ENCODE measurements at places on chromosomes 7 and 10.

- DNase-seq, result no peak
These were observed 2.3 kb upstream of the ANKRD2 start for GRCh38 chr10:97570146-97570788.

DNA sequence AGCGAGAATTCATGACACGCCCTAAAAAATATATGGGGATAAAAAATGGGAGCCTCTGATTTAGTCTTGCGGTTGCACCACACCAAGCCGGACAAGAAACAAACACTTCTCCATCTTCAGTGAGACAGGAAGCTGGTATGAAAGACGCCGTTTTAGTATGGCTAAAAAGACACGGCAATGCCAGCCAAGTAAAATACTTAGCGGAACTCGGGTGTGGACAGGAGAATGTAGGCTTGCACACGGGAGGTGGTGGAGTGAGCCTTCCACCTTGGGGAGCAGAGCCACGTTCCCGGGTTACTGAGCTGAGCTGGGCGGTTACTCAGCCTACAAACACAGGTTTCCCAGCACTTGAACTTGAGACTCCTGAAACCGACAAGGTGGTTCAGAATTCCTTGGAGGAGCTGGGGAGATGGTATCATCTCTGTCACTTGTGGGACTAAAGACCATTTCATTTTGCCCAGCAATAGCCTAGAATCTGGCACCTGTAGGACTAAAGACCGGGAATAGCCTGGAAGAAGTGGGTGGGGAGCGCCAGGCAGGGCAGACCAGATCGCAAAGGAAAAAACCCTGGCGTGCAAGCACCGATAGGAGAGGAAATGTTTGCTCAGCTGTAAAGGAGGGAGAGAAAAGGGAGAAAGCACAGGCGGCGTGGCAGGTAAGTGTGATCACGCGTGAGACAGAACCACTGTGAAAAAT, 34.8 kb upstream of the SEPHS1 start:
- DNase-seq, result no peak

DNA sequence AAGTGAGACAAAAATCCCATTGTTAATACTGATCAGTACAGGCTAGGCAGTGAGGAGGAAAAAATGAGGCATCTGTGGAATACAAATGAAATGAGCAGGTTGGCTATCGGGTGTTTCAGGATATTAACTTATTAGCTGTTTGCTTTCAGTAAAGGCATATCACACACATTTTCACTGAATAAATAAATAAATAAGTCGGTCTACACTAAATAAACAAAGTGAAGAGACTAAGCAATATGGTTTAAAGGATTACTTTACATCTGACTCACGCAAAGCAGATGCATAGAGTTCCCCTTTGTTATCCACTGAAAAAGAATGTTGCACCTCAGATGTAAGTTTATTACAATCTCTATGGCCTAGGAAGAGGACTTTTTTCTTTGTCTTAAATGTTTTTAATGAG, 6.3 kb upstream of the SEMA3A start:
- DNase-seq, result no peak

- no peak for DNase-seq
These were observed 7.7 kb upstream of the GTPBP4 start for GRCh38 chr10:980468-981093.

DNA sequence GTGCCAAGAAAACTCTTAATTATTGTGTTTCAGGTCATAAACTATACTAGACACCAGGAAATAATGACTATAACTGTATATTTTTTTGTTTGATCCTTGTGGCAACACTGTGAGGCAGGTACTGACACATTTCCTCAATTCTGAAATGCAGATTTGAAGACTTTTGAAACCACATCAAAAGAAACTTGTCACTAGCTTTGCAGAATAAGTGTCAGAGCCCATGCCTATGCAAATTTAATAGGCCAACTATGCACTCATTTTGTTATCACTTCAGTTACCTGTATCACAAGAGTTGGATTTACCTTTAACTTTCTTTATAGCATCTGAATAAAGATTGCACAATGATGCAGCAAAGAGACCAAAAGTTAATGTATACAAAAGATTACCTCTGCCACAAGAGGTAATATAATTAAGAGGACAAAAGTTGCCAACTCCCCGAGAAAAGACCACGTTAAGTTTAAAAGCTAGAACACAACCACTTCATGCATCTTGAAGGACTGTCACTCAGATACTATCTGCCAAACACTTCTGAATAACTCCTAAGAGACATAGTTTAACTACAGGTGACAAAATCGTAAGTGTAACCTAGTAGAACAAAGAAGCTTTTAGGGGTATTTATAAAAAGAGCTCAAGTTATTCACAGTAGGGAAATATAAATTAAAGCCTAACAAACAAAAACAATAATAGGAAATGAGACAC, 80.5 kb downstream of the ELAPOR2 start:
- DNase-seq, result no peak

- DNase-seq, result no peak
These were observed 31.5 kb downstream of the HIF1AN start for GRCh38 chr10:100567249-100567648.

GRCh38 chr7:152383341-152384234, 52.2 kb downstream of the KMT2C start:
- DNase-seq, result no peak

GRCh38 chr7:111198255-111198654, 107.3 kb downstream of the LRRN3 start:
- DNase-seq, result no peak

- no peak for DNase-seq
These were observed 13.9 kb downstream of the PIP4K2A start for GRCh38 chr10:22700489-22700888.

DNA sequence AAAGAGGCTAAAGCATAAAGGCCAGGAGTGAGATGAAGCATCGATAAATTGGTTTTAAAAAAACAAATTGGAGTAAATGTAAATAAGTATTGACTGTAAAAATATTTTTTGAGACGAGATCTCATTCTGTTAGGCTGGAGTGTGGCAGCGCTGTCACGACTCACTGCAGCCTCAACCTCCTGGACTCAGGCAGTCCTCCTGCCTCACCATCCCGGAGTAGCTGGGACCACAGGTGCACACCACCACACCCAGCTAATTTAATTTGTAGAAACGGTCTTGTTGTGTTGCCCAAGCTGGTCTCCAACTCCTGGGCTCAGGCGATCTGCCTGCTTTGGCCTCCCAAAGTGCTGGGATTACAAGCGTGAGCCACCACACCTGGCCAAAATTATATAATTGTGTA, 17.8 kb downstream of the HNRNPA2B1 start:
- DNase-seq, result no peak

GRCh38 chr7:6202117-6202516, 70.3 kb downstream of the CYTH3 start:
- DNase-seq, result no peak

DNA sequence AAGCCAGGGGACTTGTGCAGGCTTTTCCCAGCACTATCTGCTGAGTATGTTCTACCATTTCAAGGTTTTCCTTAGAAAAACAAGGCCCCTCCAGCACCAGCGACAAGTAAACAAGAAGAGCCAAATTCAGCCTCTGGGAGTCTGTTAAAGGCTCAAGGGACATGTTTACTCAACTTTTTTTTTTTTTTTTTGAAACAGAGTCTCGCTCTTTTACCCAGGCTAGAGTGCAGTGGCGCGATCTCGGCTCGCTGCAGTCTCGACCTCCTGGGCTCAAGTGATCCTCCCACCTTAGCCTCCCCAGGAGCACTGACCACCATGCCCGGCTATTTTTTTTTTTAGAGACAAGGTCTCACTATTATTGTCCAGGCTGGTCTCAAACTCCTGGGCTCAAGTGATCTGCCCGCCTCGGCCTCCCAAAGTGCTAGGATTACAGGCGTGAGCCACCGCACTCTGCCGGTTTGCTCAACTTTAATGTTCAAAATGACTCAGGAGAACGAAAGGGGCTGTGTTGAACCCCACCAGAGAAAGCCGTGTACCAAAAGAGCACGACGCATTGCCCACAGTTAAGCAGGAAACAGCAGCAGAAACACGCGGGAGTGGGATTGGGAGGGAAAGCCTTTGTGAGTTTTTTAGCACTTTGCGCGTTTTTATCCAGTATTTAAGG, 772 bp downstream of the PRDX3 start:
- DNase-seq, result no peak
